ENCODE measurements at places on chromosomes 2 and 18.

DNA sequence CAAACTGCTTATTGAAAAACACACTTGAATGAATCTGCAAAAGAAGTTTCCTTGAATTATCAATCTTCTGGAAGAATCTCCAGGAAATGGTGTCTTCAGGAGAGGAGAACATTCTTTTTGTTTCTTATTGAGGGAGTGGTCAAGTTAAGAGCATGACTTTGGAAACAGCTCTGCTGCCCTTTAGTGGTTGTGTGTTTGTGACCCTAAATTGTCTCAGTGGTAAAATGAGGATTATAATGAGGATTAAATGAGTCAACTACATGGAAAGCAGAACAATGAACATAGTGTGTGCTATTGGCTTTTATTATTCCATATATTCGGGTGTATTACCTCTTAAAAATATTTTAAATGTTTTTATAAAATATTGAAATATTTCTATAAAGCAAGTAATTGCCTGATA lies 44.8 kb upstream of the TANC1 start:
- DNase-seq, result no peak

DNA sequence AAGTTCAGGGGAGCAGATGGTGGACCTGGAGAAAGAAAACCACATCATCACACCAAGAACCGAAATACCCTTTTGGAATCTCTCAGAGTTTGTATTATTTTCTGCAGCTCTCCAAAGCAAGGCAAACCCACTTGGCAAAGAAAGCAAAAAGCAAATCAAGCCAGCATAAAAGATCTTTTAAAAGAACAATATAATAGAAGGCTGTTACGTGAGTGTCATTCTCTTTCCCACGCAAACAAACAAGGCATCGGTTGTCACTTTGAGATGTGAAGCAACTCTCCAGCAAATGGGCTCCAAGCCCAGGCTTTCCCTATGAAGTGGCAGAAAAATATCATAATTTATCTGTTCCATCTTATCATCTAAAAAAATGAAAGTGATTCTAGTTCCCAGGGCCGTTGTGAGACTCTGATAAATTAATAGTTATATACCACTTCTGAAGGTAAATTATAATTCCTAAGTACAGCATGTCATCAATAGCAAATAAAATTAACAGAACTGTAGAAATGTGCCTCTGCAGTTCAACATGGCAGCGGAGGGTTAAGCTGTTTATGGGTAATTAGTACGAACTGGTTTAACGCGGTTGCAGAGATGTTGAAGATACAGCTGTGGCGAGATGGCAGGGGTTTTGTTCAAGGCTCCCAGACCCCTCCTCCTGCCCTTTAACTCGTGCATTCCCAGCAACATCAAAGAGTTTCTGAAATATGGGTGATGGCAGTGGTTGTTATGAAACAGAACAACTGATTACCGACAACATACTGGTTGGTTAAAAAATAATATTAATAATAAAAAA lies 89.2 kb downstream of the EPHA4 start:
- DNase-seq, result no peak

GRCh38 chr2:124048664-124049063 lies 23.6 kb downstream of the CNTNAP5 start:
- DNase-seq, result no peak

- no peak for DNase-seq
Measured at GRCh38 chr2:165450156-165450555, 19.3 kb upstream of the CSRNP3 start.

- DNase-seq, result no peak
Measured at GRCh38 chr2:1586251-1586922, 157.9 kb downstream of the PXDN start.

- DNase-seq, result no peak
Measured at GRCh38 chr18:60875957-60876507, 457.2 kb upstream of the CDH20 start.

DNA sequence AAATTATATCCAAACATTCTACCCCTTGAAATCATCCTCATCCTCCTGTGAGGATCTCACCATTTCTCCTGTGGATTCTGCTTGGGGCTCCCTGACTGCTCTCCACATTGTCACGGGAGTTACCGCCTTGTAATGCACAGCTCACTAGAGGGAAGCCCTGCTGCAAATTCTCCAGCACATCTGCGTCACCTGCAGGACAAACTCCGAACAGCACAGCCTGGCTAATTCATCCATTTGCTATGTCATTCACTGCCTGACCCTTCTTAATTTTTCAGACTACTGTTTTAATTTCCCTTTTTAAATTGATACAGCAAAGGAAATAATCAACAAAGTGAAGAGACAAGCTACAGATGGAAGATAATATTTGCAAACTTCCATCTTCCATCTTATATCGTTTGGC lies 627.4 kb downstream of the FBXO15 start:
- DNase-seq, result no peak

GRCh38 chr2:9403924-9404323 lies 19.4 kb downstream of the ITGB1BP1 start:
- no peak for DNase-seq

- no peak for DNase-seq
Measured at GRCh38 chr2:164014068-164014731, 278.4 kb upstream of the FIGN start.

DNA sequence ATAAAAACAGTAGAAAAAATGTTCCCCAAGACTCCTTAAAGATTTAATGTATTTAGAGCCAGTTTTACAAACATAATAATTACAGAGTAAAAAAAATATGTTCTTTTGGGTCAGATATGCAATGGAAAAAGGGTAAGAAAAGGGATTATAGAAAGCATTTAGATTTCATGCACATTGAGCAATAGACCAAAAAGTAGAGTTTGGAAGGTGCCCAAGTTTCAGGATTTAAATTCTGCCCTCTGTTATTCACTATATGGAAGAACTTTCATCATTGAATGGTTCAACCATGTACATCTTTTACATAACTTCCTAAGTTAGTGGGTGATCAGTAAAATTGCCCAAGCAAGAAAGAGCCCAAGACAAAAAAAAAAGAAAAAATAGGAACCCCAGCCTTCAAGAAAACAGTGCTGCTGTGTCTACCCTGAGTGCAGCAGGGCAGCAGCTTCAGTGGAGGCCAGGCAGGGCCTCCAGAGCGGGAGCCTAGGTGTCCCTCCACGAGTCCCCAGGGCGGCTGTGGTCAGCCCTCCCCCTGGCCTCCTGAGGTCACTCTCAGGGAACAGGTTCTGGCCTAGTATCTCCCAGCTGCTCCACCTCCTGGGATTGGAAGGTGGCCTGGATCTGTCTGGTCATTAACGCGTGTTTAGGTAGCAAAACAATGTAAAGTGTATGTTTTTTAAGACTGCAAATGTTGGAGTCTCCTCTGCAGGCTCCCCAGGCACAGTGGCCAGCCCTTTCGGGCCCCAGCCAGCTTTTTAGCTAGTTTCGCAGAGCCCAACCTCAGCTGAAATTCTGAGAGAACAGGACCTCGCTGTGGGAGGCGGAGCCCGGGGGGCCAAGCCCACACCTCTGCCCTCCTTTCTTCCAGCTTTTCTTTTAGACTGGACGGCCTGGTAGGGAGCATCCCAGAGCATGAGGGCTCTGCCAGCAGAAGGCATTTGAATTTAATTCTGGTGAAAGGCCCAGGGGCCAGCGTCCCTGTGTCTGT lies 77.3 kb downstream of the TEX51 start:
- DNase-seq, result no peak
